Mesothelial cell of epicardium (in vitro differentiated cells): ENCODE measurements at places on chromosomes 7 and 10. TPM values are rescaled to one million over a fixed set of nuclear protein-coding genes. Genes with fewer than 3 reads are reported as not detected.

GRCh38 chr7:133845005-133845404, 282.1 kb upstream of the LRGUK start:
- DNase-seq: no peak
- H3K27ac ChIP-seq: no peak overlapping the region
- H3K4me3 ChIP-seq: no peak overlapping the region
- peaks cover 2% of the 10 kb centered on the region for H3K4me1 ChIP-seq

DNA sequence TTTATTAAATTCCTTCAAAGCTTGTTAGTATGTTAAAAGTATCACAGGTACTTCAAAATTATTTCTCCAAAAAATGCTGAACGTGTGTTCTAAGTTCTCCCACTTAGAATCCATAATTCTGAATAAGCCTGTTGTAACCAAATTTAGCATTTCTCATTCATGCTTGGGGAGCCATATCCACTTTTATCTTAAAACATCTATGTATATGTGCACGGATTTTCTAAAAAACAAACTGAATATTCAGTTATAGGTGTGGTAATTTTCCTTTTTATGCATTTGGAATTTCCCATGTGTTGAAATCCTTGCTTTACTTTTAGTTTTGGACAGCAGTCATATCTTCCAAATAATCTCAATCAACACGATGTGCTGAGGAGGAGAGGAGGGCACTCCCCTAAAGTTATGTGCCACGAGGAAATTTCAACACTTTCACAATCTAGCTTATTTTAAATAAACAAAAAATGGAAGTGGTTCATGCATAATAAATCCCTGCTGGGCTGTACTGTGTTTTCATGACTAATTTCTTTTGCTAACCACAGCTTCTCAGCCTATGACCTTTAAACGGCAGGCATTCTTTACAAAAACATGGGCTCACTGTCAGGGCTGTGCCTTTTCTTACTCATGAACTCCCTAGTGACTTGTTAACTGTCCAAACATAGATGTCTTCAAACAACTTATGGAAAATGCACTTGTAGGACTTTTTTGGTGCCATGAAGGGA, 380.3 kb upstream of the SEMA3C start:
- H3K27me3 ChIP-seq: no peaks in the 10 kb centered on the region
- no peak overlapping the region for H3K4me3 ChIP-seq
- peaks cover 5% of the 10 kb centered on the region for H3K36me3 ChIP-seq

DNA sequence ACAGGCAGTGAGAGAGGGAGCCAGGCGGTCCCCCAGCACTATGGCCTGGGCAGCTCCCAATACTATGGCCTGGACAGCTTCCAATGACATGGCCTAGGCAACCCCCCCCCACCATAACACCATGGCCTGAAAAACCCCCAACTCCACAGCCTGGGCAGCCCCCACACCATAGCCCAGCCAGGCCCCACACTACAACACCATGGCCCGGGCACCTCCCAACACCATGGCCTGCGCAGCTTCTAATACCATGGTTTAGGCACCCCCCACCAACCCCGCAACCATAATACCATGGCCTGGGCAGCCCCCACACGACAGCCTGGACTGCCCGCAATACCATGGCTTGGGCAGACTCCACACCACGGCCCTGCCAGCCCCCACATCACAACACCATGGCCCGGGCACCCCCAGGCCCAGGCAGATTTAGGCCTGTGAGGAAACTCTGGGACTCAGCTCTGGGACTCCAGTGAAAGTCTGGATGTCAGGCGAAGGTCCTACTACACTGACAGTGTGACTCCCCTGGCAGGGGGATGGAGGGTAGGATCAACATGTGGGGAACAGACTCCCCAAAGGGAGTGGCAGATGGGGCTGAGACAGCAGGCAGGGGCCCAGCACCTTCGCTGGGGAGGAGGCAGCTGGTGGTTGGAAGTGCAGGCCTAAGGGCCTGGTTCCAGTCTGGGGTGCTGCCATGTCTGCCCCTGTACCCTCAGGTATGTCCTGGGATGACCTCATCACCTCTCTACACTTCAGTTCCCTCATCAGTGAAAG, 8.7 kb downstream of the CPXM2 start:
- no peak overlapping the region for H3K4me3 ChIP-seq
- no peak overlapping the region for H3K27ac ChIP-seq
- H3K36me3 ChIP-seq: no peaks in the 10 kb centered on the region
- DNase-seq: no peak
- H3K27me3 ChIP-seq: peaks cover 3% of the 10 kb centered on the region

GRCh38 chr10:97505152-97505551, 6.4 kb downstream of the UBTD1 start:
- no peaks in the 10 kb centered on the region for H3K36me3 ChIP-seq
- H3K27me3 ChIP-seq: peaks cover 18% of the 10 kb centered on the region
- no peak for DNase-seq
- H3K4me3 ChIP-seq: no peak overlapping the region
- no peak overlapping the region for H3K27ac ChIP-seq

DNA sequence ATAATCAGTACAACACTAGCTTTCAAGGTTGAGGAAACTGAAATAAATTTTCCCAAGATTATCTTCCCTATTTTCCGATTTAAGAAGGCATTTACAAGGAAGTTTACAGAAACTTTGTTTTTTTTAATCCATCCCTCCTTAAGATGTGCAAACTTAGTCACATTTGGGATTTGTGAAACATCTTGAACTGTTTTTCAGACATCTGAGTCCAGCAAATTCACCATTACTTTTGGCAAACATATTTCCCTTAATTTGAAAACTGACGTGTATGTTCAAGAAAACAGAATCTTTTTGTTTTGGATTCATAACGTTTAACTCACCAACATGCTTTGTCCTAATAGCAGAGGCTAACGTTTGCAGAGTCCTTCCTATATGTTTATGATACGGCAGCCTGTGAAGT, 19.5 kb downstream of the GLI3 start:
- DNase-seq: no peak
- peaks cover 25% of the 10 kb centered on the region for H3K36me3 ChIP-seq
- no peak overlapping the region for H3K4me3 ChIP-seq

DNA sequence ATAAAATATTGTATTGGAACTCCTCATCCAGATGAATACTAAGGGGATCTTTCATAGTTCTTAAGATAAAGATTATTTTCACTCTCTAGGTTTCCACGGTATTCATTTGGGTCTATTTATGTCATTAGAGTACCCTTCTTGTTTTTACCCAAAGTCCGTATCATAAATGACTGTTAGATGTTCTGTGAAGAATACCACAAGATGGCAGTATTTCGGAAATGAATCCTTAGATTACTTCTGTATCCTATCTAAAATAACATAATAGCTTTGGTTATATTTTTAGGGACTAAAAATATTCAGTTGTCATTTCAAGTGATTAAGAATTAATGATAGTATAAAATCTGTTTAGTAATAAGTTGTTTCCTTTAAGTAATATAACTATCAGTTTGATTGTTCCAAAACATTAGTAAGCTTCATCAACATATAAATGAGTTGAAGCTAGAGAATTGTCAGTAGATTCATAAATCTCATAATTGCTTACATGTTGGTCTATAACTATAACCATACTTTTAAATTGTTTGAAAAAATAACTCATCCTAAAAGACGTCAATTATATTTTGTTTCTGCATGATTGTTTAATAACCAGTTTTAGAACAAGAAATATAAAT, 337.5 kb upstream of the KCND2 start:
- no peak overlapping the region for H3K27ac ChIP-seq
- H3K4me1 ChIP-seq: no peaks in the 10 kb centered on the region
- H3K4me3 ChIP-seq: no peak overlapping the region
- peaks cover 4% of the 10 kb centered on the region for H3K27me3 ChIP-seq

DNA sequence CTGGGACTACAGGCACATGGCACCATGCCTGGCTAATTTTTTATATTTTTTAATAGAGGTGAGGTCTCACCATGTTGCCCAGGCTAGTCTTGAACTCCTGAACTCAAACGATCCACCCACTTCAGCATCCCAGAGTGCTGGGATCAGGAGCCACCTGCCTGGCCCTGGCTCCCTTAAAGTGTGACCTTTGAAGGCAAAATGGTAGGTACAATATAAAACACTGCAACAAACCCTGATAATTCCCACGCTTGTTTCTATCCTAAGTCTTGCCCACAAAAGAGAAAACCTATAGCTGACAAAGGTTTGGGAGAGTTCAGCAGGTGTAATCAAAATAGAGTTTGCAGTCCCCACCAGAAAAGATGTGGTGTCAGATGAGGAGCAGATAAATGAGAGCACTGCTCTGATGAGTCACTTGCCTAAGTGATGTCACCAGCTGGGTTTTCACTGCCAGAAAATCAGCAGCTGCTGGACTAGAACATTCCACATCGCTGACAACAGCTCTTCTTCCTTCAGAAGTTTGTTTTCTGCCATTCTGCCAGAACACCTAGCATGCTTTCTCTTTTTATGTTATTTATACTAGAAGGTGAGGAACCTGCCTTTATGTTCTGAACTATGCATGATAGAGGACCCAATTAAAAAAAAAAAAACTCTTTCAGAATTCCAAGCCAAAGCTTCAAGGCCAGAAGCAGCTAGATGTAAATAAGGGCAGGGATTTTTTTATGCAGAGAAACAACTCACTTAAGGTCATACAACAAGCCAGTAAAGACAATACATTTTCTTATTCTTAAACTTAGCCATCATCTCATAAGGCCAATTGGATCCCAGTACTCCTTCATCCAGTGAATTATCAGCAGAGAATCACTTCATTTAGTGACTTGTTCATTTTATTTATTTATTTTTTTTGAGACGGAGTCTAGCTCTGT, 18.0 kb downstream of the PURB start:
- peaks cover 2% of the 10 kb centered on the region for H3K27me3 ChIP-seq
- H3K4me1 ChIP-seq: peaks cover 10% of the 10 kb centered on the region
- no peak overlapping the region for H3K4me3 ChIP-seq
- H3K27ac ChIP-seq: no peak overlapping the region
- no peak for DNase-seq

The FOXI2 gene
- not detected in 3 replicates for total RNA-seq

DNA sequence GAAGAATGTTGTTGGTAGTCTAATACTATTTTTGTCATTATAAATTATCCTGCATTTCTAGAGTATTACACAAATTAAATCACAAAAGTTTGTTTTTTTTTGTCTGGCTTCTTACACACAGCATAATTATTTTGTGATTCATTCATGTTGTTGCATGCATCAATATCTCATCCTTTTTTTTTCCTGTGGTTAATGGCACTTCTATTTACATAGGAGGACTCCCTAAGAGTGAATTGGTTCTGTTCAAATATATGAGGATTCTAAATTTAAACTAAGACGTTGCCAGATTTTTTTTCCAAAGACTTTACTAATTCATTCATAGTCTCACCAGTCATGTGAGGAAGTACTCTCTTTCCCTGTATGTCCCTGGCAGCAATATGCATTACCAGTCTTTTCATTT, 303.3 kb downstream of the GPR37 start:
- no peak overlapping the region for H3K4me3 ChIP-seq
- DNase-seq: no peak
- no peaks in the 10 kb centered on the region for H3K36me3 ChIP-seq
- peaks cover 23% of the 10 kb centered on the region for H3K4me1 ChIP-seq
- peaks cover 2% of the 10 kb centered on the region for H3K27me3 ChIP-seq

The ASAH2 gene
- 7.1 to 8.3 TPM (median 8.1 TPM) in 3 replicates for total RNA-seq

GRCh38 chr10:30829901-30830300, 200.3 kb upstream of the LYZL2 start:
- no peak overlapping the region for H3K27ac ChIP-seq
- no peak for DNase-seq
- H3K4me3 ChIP-seq: no peak overlapping the region
- H3K4me1 ChIP-seq: peaks cover 69% of the 10 kb centered on the region
- H3K27me3 ChIP-seq: no peaks in the 10 kb centered on the region
- no peaks in the 10 kb centered on the region for H3K36me3 ChIP-seq

The PSMC2 gene
- 86.5 to 89.0 TPM (median 87.0 TPM) in 3 replicates for total RNA-seq

The GIMAP7 gene
- not detected in 3 replicates for total RNA-seq

- H3K27ac ChIP-seq: peak overlapping the region; percentile 88
- H3K27me3 ChIP-seq: no peaks in the 10 kb centered on the region
- H3K36me3 ChIP-seq: peaks cover 5% of the 10 kb centered on the region
- H3K4me1 ChIP-seq: peaks cover 48% of the 10 kb centered on the region
- no peak overlapping the region for H3K4me3 ChIP-seq
Measured at GRCh38 chr10:60367024-60367423, 22.7 kb downstream of the ANK3 start.

The SLC25A40 gene
- 20.1 to 25.6 TPM (median 24.2 TPM) in 3 replicates for total RNA-seq

- H3K4me1 ChIP-seq: peaks cover 29% of the 10 kb centered on the region
- no peaks in the 10 kb centered on the region for H3K27me3 ChIP-seq
- peak overlapping the region; percentile 2 for H3K27ac ChIP-seq
- no peak for DNase-seq
- no peak overlapping the region for H3K4me3 ChIP-seq
- H3K36me3 ChIP-seq: no peaks in the 10 kb centered on the region
Measured at GRCh38 chr7:117809958-117810357, 63.3 kb downstream of the CTTNBP2 start.

- no peak overlapping the region for H3K4me3 ChIP-seq
- peaks cover 28% of the 10 kb centered on the region for H3K36me3 ChIP-seq
- no peak overlapping the region for H3K27ac ChIP-seq
- no peaks in the 10 kb centered on the region for H3K27me3 ChIP-seq
- H3K4me1 ChIP-seq: peaks cover 15% of the 10 kb centered on the region
- no peak for DNase-seq
Measured at GRCh38 chr10:317271-317769, 182.1 kb downstream of the ZMYND11 start.

The HMX2 gene
- not detected in 3 replicates for total RNA-seq

- H3K4me3 ChIP-seq: peak overlapping the region; percentile 85
- H3K36me3 ChIP-seq: peaks cover 7% of the 10 kb centered on the region
- no peaks in the 10 kb centered on the region for H3K27me3 ChIP-seq
- H3K27ac ChIP-seq: peak overlapping the region; percentile 78
- peaks cover 10% of the 10 kb centered on the region for H3K4me1 ChIP-seq
Measured at GRCh38 chr10:3173171-3173878, 743 bp upstream of the PITRM1 start.

The CC2D2B gene
- total RNA-seq: 0.32 to 0.78 TPM (median 0.33 TPM) in 3 replicates

GRCh38 chr10:11646450-11646849, 35.0 kb upstream of the USP6NL start:
- peaks cover 11% of the 10 kb centered on the region for H3K4me1 ChIP-seq
- H3K27ac ChIP-seq: no peak overlapping the region
- DNase-seq: no peak
- H3K4me3 ChIP-seq: no peak overlapping the region
- no peaks in the 10 kb centered on the region for H3K36me3 ChIP-seq
